ENCODE measurements at places on chromosomes 3 and 15. TPM values are rescaled to one million over a fixed set of nuclear protein-coding genes. Genes with fewer than 3 reads are reported as not detected.

The ERICH6 gene
- not detected for total RNA-seq

GRCh38 chr15:99981191-99981647 is 248.0 kb upstream of the LYSMD4 start:
- DNase-seq: no peak

DNA sequence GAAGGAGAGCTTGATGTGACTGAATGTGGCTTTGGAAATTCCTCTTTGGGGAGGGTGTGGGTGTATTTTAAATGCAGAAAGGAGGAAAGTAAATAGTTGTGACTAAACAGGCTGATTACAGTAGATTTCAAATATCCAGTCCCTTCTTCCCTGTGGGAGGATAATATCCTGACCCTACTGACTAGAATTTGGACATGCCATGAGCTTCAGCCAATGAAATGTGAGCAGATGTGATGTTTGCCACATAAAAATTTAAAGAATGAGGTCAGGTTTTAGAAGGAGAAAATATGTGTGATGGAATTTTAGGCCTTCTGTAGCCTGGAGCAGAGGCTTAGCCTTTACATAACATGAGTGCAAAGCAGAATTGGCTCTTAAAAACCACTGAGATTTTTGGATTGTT is 1218.9 kb downstream of the ROBO2 start:
- DNase-seq: no peak

- DNase-seq: no peak
Observed at GRCh38 chr3:39473452-39474125, 6.1 kb downstream of the MOBP start.

GRCh38 chr3:108118038-108118768 is 27.4 kb upstream of the CD47 start:
- DNase-seq: no peak

- DNase-seq: no peak
Observed at GRCh38 chr3:180871901-180872300, 40.6 kb upstream of the FXR1 start.

DNA sequence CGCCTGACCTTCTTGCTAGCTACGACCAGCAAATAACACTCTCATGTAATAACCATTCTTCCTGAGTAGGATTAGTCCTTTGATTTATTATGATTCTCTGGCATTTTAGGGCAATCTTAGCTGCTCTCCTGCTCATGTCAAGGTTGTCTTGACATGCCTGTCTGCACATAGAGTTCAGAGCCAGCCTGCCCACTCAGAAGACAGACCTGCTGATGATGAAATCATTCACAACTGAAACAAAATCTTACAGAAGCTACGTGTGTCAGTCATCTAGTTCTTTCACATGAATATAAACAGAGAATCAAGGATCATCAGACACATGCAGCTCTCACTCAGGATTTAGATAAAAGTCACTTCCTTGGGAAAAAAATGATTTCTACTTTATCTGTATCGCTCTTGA is 173.6 kb upstream of the LYSMD4 start:
- DNase-seq: no peak

The CLRN1 gene
- total RNA-seq: not detected

- DNase-seq: no peak
Observed at GRCh38 chr3:78726545-78726944, 1041.3 kb downstream of the ROBO1 start.

DNA sequence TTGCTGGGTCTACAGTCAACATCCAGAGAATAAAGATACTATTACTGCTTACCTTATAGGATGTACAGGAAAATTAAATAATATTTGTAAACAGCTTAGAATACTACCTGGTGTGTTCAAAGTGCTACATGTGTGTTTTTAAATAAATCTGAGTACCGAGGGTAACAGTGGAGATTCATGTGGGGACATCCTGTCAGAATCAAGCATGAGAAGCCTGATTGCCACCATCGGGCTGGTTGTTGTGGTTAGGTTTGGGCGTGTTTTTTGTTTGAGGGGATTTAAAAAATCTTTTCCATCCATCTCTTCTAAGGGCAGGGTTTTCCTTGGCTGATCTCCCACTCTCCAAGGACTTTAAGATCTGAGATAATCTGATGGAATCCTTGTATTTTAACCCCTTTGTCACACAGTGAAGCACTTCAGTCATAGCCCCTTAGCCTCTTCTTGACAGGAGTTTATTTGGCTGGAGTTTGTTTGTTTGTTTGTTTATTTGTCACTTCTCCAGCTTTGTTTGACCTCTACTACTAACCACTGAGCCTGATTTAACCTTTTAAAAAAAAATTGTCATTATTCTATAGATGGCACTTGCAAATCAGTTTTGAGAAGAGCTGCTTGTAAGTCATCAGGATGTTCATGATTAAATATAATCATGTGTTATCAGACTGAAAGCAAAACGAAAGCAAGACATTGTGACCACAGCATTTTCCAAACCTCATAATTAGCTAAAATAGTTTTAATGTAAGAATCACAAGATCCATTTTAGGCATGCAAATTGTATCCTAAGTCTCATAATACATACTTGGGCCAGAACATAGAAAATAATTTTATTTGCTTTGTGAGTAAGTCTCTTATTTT is 72.8 kb upstream of the RARB start:
- DNase-seq: no peak

DNA sequence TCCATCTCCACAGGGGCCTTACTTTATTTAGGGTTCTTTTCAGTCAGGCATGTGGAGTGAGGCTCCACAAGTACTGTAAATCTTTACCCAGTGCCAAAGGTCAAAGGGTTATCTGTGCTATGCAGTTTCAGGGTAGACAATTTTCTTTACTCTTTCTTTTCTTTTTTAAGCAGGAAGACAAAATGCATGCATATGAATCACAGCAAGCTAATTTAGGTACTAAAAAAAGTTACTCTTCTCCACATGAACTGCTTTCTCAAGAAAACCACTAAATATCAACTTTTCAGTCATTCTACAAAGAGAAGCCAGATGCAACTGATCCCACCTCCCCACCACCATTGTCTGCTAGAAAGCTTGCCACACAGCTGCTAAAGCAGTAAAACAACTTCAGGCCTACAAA is 73.3 kb upstream of the PYGO1 start:
- DNase-seq: no peak

DNA sequence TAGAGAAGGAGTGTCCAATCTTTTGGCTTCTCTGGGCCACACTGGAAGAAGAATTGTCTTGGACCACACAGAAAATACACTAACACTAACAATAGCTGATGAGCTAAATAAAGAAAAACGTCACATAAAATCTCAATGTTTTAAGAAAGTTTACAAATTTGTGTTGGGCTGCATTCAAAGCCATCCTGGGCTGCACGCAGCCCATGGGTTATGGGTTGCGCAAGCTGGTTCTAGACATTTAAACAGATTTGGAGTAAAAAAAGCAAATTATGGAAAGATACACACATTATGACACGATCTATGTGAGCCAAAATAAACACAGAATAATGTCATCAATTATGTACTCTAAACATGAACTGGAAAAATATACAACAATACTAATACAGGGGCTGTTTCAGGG is 703.3 kb upstream of the LMCD1 start:
- DNase-seq: no peak

The GASK1A gene
- total RNA-seq: 2.3 TPM

The NEK4 gene
- 24.2 TPM for total RNA-seq

The SPTBN5 gene
- total RNA-seq: 0.14 TPM

The ISY1 gene
- total RNA-seq: 27.7 TPM

- no peak for DNase-seq
Observed at GRCh38 chr3:139945386-139945785, 10.4 kb downstream of the CLSTN2 start.

GRCh38 chr3:197521277-197522182 is 34.2 kb downstream of the BDH1 start:
- no peak for DNase-seq

The DPPA2 gene
- total RNA-seq: not detected

The ANKUB1 gene
- not detected for total RNA-seq

- DNase-seq: no peak
Observed at GRCh38 chr15:28096411-28096669, 2.8 kb downstream of the OCA2 start.

DNA sequence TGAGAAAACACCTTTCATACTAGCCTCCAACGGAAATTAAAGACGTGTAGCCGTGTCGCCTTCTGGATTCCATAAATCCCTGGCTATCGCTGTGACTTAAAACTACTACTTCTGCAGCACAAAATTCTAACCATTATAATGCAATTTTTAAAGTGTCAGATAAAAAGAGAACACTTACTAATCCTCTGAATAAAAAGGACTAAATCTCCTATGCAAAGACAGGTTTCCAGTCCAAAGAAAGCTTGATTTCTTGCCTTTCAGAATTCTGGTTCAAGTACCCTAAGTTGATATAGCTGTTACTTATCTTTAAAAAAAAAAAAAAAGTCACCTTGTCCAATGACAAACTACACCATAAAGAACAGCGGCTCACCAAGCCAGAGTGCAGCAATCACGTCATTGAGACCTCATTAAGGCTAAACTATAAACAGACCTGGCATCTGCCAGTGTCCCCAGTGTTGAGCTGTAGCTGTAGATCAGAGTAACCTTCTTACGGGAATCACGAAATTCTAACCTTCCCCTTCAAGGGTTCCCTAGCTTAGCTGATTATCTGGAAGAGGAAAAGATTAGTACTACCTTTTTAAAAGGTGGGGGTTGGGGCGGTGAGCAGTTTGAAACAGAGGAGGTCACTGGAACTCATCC is 2.2 kb downstream of the ABCC5 start:
- no peak for DNase-seq

The ABI3BP gene
- total RNA-seq: 0.84 TPM

The TRH gene
- total RNA-seq: not detected

GRCh38 chr3:21229426-21230135 is 521.4 kb downstream of the ZNF385D start:
- no peak for DNase-seq
